Hematopoietic multipotent progenitor cell treated with erythropoietin and hydrocortisone succinate and interleukin-3 and kit ligand, for 4 days (in vitro differentiated cells): ENCODE measurements at places on chromosomes 3 and 15.

DNA sequence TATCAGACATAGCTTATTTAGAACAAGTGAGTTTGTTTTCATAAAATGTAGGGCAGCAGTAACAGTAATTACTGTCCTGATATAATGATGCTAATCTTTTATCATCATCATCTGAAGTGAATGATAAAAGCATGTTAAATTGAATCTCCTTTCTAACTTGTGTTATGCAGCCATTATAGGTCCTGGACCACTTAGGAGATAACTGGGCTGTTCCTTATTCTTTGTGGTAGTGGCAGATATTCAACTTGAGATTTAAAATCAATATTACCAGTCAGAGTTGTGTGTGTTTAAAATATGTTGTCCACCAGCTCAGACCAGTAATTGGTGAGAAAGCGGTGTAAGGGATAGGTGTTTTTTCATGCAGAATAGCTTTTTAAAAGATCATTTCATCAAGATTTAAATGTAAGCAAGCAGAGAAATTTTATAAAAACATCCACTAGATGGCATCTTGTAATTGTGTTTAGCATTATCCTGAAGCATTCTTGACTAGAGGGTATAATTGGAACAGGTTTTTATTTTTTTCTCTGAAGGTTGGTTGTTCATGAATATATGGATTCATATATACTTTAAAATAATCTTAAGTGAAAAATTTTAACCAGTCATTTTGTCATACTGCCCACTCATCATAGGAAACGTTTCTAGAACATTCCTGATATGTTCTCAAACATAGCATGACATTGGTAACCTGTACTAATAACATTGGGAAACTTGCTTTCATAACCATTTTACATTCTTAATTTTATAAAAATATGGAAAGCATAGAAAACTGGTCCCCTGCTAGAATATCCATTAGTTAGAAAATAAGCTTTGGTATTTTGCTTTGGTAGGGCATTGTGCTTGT lies 153.9 kb downstream of the BBX start:
- DNase-seq = peak; percentile 74

DNA sequence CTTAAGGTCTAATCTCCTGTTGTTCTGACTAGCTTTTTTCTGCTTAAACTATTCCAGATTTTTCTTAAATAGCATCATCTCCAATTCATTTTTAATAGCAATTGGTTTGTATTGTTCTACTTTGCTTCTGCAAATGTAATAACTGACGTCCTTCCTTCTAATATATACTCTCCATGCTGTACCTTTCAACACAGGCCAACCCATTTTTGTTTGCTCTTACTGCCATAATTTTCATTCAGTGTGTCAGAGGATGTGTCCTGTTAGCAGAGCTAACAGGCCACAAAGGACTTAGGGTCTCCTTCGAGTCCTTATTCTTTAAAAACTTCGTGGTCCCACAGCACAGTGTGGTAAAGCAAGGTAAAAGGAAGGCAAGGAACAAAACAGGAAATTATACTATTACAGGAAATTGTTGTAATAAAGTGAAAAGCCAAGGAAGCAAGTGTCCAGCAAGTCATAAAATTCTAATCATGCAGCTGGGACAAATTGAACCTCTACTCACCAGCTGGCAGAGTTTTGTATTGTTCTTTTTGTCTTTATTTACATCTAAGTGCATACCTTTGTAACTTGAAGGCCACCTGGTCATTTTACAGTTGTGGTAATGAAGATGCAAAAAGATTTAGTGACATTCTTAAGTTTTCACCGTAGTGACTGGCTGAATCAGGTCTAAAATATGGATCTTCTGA lies 64.9 kb upstream of the ZBTB20 start:
- DNase-seq = no peak

- no peak for DNase-seq
Observed at GRCh38 chr3:195394024-195394423, 48.8 kb downstream of the ACAP2 start.

DNA sequence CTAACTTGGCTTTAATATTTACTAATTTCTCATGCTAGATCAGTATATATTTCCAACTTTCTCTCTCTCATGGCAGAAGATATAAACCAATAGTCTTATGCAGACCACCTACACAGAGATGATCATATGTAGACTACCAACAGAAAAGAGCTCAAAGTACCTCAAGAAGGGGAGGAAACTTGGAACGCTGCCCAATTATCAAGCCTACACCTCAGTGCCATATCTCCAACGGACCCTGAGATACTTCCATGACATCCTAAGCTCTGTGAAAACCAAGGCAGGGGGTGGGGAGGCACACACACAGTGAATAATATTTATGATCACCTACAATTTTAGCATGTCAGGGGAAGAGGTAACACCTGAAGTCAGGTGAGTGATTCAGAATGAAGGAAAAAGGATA lies 100.6 kb downstream of the STAG1 start:
- DNase-seq = peak; percentile 61

DNA sequence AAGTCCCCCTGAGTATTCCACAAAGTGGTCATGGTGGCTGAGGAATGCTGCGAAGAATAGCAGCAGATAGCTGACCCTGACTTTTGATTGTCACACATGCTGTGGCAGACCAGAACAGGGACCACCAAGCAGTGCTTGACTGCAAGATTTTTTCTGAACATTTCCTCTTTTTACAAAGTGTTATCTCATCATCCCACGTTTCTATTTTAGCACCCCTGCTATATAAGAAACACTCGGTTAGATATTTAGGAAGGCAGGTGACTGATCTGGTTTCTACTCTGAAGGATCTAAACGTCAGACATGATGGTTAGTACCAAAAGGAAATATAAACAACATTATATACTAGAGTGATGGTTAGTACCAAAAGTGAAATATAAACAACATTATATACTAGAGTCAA lies 9.1 kb downstream of the SLC25A26 start:
- peak; percentile 65 for DNase-seq

GRCh38 chr3:23580096-23580713 lies 225.6 kb upstream of the UBE2E1 start:
- DNase-seq = no peak

- no peak for DNase-seq
Observed at GRCh38 chr3:60199306-60199705, 1051.9 kb downstream of the FHIT start.

GRCh38 chr3:153980252-153980590 lies 141.0 kb upstream of the ARHGEF26 start:
- DNase-seq = peak; percentile 41

DNA sequence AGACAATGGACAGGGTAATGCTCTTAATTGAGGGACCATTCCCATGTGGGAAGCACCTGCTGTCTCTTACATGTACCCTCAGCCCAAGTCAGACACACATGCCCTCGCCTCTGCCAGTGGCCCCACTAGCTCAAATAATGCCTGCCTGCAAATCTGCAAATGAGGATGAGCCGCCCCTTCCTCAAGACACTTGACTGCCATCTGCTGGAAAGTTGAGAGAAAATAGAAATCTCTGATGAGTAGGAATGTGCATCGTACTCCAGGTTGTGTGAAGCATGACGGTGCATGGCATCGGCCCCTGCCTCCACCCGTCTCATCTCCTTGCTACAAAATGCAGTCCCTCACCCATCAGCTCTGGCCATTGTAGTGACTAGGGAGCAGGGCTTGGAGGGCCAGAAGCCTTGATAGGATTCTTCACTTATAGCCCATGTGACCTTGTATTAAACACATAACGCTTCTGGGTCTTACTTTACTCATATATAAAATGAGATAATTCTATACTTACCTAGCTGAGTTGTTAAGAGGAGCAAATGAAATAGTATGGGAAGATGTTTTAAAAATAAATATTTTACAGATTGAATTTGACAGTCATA lies 6.3 kb upstream of the SCN5A start:
- peak; percentile 75 for DNase-seq

- peak; percentile 45 for DNase-seq
Observed at GRCh38 chr3:5184499-5184898, 3.0 kb upstream of the EDEM1 start.

DNA sequence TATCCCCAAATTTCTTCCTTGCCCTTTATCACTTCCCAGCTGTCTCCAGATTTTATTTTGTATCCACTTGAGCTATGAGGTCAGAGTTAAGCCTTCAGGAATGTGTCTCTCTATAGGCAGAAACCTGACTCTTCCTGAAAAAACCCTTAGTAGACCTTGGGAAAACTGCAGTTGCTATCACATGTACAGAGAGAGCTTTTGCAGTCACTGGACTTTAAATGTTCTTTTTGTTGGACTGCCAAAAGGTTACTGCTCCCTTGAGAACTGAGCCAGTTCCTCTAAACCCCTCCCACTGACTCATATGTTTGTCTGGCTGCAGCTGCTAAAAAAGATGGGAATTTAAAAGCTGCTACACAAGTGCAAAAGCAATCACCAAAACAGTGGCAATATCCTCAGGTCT lies 169.1 kb upstream of the CCDC54 start:
- DNase-seq = no peak

DNA sequence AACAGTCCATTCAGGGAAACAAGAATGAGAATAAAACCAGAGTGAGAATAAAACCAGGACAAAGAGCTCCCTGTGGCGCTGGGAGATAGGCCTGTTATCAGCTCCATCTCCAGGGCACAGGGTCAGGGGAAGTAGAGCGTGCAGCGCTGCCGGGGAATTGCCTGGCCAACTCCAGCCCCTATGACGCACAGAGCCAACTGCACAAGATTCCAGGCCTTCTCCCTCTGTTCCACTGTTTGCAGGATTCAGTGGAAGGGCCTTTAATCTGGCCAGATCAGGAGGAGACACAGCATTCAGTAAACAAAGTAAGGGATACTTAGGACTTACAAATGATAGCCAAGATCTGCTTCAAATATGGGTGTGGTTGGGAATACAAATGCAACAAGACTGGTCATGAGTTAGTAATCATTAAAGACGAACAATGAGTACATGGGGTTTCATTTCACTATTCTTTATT lies 49.4 kb downstream of the ITGB5 start:
- DNase-seq = no peak

GRCh38 chr3:49673715-49674496 lies at the start of gene APEH:
TSS of gene APEH (plus strand) at chr3:49674351. CDS start at chr3:49674402, 51 bp downstream.
- DNase-seq = peak; percentile 100

DNA sequence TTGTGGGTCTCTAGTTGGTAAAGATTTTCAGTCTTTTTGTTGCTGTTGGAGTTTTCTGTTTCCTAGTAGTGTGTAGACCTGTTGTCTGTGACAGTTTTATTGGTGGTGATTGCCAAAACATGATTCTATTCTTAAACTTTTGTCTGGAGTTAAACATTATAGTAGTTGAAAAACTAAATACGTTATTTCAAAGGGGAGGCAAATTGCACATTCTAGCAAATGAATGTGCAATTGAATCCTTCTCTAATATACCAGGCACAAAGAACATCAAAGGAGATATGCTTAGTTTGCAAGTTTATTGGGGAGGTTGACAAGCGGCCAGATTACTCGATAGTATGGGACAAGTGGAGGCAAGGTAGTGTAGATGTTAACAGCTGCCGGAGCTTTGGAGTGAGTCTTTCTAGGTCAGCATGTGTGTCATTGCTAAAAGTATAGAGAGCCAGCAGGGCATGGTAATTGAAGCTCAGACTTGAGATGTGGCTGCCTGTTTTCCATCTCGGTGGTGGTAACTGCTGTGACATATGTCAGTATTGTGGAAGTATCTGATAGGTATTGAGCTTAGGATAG lies 20.6 kb downstream of the CHD2 start:
- no peak for DNase-seq

DNA sequence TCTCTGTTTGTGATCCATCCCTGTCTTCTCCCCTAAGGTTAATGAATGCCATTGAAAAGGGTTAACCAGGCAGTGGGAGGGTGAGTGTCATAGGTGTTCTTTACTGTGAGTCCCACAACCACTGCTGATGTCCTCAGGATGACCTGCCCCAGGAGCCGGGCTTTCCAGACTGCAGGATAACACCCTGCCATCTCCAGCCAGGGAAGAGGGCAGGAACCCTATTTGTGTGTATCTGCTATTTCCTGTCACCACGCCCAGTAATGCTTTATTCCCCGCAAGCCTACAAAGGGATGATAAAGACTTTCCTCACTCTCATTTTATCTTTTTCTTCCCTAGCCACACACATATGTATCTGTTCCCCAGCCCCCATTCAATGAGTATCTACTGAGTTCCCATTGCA lies 15.6 kb upstream of the CTXND1 start:
- no peak for DNase-seq

DNA sequence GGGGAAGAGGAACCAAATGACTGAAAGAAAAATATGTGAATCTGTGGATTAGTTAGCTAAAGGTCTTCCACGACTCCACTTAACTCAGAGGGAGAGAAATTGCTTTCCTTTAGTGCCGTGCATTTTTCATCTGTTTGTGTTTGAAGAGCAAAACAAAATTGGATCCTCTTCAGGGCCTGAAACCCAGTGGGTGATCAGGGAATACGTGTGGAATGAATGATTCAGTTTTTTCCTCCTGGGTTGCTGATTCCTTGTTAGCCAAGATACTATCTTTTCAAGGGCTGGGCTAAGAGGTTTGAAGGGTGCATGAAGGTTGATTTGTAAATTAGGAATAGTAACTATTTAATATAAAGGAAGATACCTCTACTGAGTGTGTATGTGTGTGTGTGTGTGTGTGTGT lies 61.0 kb downstream of the TPRG1 start:
- no peak for DNase-seq

- DNase-seq = no peak
Observed at GRCh38 chr3:9898467-9899241, 4.0 kb upstream of the IL17RE start.

DNA sequence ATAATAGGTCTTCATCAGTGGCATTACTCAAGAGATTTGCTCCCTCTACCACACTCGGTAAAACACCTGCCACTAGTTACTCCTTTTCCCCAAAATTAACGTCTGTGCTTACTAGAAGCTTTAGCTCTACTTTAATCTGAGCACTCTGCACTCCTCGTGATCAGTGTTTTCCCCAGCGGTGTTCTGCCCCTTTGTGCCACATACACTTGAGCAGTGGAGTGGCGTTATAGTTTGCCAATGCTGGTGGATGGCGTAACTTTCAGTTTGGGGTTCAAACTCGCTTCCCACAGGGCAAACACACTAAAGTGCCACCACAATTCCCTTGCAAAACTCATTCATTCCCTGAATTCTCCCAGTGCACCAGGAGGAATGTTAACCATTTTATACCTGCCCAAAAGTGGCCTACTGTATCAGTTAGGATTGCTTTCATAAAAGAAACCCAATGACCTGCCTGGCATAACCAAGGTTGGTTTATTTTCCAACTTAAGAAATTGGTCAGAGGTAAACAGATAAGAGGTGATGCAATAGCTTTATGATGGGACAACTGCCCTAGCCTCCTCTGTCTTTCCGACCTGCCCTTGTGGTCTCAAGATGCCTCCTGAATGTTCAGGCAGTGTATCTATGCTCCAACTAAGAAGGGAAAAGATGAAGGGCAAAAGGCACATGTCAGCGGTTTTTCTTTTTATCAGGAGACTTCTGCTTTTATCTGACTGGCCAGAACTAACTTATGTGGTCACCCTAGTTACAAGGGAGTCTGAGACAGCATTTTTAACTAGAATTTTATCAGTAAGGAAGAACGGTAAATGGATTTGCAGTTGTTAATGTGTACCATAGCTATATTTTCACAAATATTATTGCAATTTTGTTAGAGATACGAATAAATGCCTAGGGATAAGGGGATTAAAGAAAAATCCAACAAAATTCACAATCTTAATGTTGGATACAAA lies 83.9 kb downstream of the FSIP1 start:
- peak; percentile 95 for DNase-seq
